HS-5 (cell line): ENCODE measurements at places on chromosomes 4 and X.

DNA sequence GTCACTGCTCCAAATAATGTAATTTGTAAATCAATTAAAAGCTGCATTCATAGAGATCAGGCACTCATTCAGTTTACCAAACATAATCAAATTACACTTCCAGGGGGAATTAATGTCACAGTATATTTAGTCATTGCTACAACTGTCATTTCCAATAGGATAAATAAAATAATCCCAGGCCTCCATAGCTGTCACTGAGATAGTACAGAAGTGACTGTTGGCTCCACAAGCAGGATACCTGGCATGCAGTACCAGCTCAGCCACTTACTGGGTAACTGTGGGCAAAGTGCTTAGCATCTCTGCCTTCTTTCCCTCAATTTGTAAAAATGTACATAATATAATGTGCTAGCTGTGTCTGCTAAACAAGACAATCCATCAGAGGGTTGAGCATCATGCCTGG lies 128.1 kb downstream of the CAMK2D start:
- no peak for DNase-seq

DNA sequence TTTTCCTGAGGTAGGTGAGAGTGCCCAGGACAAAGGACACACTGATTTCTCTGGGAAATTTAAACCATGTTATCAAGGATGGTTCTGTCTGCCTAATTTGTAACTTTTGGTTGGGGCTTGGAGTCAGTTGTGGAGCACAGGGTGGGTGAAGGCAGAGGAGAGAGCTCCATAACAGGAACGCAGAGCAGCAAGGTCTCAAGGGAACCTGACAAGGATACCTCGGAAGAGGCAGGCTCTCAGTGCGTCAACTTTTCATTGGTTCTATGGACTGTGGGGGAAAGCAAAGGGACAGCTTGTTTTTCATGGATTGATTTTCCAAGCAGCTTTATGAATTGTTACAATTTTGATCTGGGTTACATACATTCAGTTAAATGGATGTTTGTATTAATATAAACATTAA lies 110.4 kb downstream of the SLIT2 start:
- no peak for DNase-seq

GRCh38 chrX:37995428-37995827 lies 10.9 kb upstream of the SYTL5 start:
- no peak for DNase-seq

DNA sequence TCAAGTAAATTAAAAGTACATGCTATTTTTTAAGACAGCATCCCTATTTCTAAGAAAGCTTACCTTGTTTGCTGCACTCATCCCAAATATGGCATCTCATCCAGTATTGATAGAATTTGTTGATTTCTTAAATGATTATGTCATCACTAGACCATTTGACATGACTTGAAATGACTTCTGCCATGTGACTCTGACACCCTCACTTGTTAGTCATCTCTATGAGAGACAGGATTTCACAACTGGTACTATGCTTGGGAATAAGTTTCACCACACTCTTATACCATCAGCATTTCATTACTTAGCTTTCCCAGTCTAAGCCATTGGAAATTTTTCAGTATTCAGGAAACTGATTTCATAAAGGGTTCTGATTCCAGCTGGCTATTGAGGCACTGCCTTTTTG lies 55.3 kb downstream of the TMPRSS11F start:
- DNase-seq, result peak; percentile 59

- no peak for DNase-seq
Observed at GRCh38 chr4:105236916-105237311, 90.2 kb downstream of the TET2 start.

DNA sequence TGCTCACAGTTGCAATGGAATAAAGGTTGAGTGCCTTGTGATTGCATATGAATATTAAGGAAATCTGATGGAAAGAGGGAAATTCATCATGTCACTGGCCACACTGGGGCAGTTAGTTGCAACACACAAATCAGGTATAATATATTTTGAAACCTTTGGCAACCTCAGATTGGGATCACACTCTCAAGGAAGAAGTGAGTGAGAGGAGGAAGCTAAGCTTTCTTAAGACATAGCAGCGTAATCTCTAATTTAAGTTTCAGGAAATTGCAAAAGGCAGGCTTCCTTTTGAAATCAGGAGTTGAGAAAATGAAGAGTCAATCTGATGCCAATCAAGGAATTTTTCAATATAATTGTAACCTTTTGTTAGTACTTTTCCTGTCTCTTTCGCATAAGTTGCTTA lies 12.3 kb upstream of the CLTRN start:
- DNase-seq, result no peak

- no peak for DNase-seq
Observed at GRCh38 chr4:185735866-185736400, 76.1 kb downstream of the SORBS2 start.

GRCh38 chrX:13748486-13748885 lies 13.9 kb downstream of the OFD1 start:
- DNase-seq, result no peak

- peak; percentile 84 for DNase-seq
Observed at GRCh38 chr4:73917081-73917501, 47.9 kb downstream of the CXCL1 start.

GRCh38 chr4:7990807-7991459 lies 51.3 kb upstream of the AFAP1 start:
- DNase-seq, result no peak

- no peak for DNase-seq
Observed at GRCh38 chr4:21544415-21544814, 404.2 kb downstream of the KCNIP4 start.

- no peak for DNase-seq
Observed at GRCh38 chr4:86256086-86256485, 103.8 kb downstream of the MAPK10 start.
